ENCODE measurements at places on chromosomes 5 and 9.

- DNase-seq: no peak
These were observed 252.5 kb downstream of the FSTL4 start for GRCh38 chr5:133359861-133360260.

DNA sequence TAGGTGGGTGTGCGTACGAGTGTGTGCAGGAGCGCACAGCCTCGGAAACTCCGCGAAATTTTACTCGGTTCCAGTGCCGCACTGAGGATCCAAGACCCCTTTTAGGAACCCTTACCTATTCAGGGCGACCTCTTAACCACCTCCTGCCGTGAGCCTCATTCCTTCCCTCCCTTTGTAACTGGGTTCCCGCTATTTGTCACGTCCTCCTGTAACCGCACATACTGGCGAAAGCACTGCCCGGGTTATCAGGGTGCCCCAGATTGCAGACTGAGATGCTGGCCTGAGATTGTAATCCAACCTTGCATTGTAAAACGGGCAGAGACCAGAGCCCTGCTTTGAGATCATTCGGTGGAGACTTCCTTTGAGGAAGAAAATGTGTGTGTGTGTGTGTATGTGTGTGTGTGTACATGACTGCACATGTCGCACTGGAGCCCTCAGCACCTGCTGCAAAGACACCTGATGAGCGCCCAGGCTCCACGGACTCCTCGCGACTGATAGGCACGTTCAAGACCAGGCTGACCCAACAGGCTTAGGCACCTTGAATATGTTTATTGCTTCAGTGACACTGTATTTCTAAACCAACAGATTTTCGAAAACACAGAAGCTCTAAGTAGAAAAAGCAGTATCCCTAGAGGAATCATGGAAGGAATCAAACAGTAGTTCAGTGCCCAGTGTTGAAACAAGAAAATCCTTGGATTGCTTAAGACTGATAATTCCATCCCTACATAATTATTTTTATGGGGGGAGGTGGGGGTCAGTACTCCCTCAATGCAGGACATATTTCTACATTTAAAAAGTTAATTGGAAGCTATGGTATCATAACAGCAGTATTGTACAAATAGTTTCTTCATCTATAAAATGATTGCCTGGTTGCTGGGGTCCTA is 86.5 kb upstream of the TNFAIP8 start:
- DNase-seq: no peak

- no peak for DNase-seq
These were observed 32.0 kb upstream of the DMRT2 start for GRCh38 chr9:1018121-1018520.

DNA sequence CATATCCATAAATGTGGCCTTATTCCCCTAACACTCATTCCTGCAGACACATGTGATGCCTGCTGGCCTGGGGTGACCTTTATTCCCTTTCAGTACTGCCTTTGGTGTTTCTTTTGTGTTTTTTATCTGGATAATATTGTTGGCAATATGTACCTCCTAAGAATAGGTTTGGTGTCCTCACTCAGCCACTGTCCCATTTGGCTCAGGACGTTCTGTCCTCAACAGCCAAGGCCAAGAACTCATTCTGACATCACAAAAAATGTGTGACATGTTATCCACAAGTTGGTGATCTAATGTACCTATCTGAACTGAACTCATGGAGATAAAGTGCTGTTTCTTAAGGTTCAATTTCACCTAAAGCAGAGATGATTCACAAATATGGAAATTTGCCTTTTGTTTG is 142.9 kb upstream of the GRAMD2B start:
- no peak for DNase-seq

- no peak for DNase-seq
These were observed 120.7 kb downstream of the PAPPA start for GRCh38 chr9:116274293-116274692.

DNA sequence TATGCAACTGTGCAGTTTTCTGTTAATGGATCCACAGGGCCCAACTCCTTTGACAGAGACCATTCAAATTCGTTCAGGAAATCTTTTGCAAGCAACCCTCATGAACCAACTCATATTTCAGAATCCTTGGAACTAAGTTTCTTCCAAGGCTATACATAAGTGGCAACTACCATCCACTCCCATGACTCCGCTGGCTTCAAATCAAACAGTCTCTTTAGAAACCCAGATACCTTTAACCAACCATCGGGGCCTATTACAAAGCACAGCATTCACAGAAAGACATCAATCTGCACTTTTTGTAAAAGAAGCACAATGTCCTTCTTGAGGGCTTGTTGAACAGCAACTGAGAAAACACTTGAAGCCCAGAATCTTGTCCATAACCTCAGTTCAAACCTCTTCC is 526.9 kb downstream of the DTWD2 start:
- DNase-seq: no peak

DNA sequence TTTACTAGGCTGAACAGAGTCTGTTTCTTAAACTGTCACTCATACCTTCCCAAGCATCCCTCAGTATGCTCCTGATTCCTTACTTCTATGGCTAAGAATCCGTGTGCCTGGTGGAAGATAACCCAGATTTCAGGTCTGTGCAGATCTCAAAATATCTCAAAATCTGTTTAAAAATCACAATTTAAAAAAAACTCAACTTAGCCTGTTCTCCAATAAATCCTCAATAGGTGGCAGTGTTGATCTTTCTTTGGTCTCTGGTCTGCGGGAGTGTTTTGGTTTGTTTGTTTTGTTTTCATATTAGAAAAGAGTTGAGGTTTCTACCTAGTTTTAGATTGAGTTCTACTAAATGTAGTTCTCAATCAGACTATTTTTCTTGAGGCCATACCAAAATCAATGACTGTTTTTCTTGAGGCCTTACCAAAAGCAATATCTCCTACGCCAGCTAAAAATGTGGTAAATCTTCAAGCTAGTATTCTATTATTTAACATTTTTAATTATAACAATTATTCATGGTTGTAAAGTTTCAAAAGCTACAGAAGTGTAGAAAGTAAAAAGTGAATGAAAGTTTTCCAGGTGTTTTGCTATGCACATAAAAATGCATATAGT is 57.9 kb downstream of the TGFBR1 start:
- DNase-seq: no peak

DNA sequence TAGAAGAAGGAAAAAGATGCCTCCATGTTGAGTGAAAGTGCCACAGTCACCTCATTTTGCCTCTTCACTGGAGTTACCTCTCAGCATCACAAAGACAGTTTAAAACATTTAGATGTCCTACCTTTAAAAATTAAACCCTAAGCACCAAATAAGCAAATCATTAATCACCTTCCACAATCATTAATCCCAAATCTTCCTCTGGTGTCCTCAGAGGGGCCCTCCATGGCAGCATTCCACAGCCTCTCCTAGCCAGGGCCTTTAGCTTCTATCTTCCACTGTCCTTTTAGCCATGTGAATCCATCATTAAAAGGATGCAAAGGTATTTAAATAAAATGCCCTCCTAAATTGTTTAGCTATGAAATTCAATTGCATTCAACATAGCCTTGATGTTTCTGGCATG is 310.8 kb downstream of the PDE4D start:
- no peak for DNase-seq

GRCh38 chr9:4073371-4073770 is 226.5 kb downstream of the GLIS3 start:
- no peak for DNase-seq

GRCh38 chr5:16784088-16784487 is 152.0 kb downstream of the MYO10 start:
- no peak for DNase-seq

- DNase-seq: no peak
These were observed 92.1 kb downstream of the TMEM167A start for GRCh38 chr5:82984786-82985735.

GRCh38 chr5:9898319-9898718 is 268.2 kb upstream of the TAS2R1 start:
- DNase-seq: no peak

GRCh38 chr9:123450098-123450770 is 94.2 kb downstream of the CRB2 start:
- no peak for DNase-seq

- no peak for DNase-seq
These were observed 89.2 kb downstream of the ANKRD33B start for GRCh38 chr5:10653043-10653442.

- DNase-seq: no peak
These were observed 41.3 kb upstream of the CKMT2 start for GRCh38 chr5:81191726-81192372.

- DNase-seq: no peak
These were observed 37.2 kb upstream of the F2RL2 start for GRCh38 chr5:76660360-76660759.

DNA sequence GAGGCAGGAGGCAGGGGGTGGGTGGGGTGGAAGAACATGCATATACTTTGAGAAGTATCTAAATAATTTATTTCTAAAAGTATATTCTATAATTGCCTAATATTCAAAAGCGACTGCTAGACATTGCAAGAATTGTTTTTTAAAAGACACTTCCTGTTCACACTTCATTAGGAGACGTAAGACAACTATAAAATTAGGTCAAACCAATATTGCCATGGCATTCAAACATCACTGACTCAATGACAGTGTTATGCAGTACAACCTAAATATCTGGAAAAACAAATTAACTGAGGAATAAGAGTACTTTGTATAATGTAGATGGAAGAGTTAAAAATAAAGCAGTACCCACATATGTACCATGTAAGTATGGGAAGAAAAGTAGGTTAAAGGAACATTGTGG is 4.5 kb downstream of the CCNH start:
- no peak for DNase-seq

- peak; percentile 97 for DNase-seq
These were observed at the start of gene ISCA1 for GRCh38 chr9:86282077-86282978. Gene ISCA1 (minus strand): TSS chr9:86282538. CDS start chr9:86282458, 80 bp downstream.

DNA sequence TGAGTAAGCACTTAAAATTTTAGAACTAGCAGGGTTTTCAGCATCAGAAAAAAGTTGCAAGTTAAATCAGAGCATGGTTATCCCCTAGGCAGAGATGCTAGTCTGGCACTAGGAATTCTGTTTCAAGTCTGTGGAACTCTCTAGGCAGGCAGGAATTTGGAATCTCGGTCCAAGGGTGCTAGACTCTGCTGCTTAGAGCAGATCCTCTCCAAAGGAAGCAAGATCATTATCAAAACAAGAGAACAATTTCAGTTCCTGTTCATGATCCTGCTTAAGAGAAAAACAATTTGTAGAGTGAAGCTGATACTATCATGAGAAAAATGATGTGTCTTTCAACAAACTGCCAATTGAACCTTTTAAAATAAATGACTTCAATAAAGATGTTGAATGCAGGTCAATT is 420.7 kb downstream of the KIF4B start:
- no peak for DNase-seq

DNA sequence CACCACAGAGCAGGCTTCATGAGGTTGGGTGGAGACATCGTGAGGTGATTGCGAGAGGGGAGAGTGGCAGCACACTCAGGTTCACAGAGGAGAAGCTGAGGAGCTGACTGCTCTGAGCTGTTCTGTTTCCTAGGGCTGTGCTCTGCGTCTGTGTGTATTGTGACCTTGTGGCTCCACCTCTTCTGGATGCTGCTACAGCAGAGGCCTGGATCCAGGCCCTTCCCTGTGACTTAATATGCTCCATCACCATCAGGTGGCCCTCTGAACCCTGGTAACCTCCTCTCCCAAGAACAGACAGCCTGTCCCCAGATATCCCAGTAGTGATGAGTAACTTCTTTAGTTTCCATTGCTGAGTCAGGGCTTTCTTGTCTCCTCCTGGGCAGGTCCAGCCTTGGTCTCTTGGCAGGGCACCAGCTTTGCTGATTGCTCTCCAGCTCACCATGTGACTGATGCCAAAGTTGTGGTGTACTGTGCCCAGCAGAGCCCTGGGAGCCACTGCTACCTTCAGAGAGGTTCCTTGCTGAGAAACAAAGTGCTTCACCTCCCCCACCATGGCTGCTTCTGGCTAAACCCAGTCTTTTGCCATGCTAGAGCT is 212.8 kb upstream of the CHD1 start:
- DNase-seq: no peak

GRCh38 chr5:145946112-145946861 is 9.9 kb downstream of the SH3RF2 start:
- DNase-seq: no peak

DNA sequence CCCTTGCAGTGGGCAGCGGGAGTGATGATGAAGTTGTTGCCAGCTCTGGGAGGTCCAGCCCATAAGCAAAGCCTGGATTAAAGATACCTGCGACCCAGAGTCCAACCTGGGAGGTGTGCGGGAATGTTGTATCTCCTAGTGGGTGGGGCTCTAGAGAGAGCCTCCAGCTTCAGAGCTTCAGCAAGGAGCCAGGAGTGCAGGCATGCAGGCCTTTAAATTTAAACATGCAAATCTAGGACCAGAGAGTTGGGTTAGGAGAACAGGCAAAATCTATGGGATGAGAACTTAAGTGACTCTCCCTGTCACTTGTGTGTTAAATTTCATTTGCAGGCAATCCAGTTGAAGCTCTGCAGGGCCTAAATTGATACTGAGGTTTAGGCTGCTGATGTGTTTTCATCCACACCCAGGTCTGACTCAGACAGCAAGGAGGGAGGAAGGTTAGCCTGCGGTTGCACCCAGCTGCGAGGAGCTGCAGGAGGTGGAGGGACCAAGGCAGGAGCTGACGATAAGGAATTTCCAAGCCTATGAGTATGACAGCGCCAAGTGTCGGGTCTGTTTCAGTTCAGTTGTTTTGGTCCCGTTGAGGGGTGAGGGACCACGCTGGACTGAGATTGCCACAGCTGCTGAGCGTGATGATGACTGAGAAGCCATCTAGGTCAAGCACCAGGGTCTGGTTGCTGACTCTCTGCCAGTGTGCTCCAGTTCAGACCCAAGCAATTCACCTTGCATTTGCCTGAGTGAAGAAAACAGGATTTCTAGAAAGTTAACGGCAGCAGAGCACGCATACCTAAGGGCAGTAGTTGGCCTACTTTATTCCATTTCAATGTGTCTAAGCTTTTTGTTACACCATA is 243.0 kb downstream of the ICE1 start:
- no peak for DNase-seq

GRCh38 chr5:135553688-135554462 is 18.1 kb upstream of the NEUROG1 start:
- no peak for DNase-seq

- no peak for DNase-seq
These were observed 285.8 kb upstream of the ZNF608 start for GRCh38 chr5:125032286-125032685.

DNA sequence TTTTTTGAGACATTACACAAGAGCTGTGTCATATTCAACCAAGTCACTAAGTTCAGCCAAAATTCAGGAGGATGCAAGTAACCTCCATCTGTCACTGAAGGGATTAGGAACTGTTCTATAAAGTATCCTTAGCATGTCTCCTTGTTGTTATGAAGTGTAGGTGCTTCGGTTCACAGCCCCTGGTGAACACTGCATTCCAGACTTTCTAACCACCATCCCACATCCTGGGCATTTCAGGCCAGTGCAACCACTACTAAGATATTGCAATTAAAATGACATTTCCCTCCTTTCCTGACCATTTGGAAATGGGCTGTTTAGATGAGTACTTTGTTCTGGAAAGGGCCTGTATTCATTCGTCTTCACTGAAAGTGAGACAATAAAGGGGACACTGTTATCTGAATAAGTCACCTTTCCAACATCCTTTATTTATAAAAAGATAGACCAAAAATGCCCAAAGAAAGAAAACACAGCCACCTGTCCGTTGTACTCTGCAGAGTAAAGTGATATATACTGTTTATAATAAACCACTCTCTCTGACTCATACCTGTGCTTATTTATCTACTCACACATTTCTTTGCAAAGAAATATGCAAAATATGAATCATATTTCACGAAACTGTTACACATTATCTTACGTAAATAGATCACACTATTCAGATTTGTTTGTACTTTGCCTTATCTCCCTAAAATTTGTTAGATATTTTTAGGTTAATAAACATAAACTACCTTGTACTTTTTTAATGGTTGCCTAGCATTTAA is 861.9 kb downstream of the CDH18 start:
- no peak for DNase-seq

Measured in stimulated activated CD8-positive, alpha-beta memory T cell treated with anti-CD3 and anti-CD28 coated beads, Interleukin-12 subunit alpha, Interleukin-12 subunit beta, amount 100 ng/mL, for 4 hours (primary cell).